ENCODE measurements at places on chromosomes 12 and 14.

GRCh38 chr12:118332511-118332910, 40.2 kb downstream of the TAOK3 start:
- DNase-seq, result no peak

GRCh38 chr12:107320033-107320928, 226.9 kb upstream of the CRY1 start:
- peak; percentile 54 for DNase-seq

DNA sequence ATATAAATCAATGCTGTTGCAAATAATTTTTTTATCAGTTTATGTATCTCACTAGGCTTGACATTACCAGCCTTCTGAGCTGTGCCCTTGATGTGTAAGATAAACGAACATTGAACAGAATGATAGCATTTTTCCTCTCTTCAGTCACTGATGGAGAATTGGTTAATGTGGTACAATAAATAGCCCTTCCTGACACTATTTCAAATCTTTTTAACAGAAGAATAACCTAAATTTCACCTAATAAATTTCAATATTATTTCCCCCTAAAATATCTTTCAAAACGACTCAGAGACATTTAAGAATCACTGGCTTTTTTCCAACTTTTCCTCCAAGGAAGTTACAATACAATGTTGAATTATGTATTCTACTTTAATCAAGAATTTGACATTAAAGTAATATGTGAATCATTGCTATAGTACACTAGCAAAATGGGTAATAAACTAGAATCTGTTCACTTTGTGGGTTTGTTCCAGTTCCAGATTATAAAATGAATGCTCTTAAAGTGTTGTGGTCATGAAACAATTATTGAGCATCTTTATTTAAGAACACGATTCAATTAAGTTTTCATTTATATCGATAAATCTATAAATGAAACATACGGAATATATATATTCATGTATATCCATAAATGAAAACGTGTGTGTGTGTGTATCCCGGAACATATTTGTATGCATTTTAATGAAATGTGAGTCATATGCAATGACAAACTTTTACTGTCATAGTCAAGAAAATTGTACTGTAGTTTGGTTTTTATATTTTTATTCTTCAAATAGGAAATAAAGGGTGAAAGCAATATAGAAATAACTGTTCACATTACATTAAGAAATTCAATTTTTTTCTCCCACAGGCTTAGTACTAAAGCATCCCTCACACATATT, 2.5 kb upstream of the ATP2B1 start:
- no peak for DNase-seq

DNA sequence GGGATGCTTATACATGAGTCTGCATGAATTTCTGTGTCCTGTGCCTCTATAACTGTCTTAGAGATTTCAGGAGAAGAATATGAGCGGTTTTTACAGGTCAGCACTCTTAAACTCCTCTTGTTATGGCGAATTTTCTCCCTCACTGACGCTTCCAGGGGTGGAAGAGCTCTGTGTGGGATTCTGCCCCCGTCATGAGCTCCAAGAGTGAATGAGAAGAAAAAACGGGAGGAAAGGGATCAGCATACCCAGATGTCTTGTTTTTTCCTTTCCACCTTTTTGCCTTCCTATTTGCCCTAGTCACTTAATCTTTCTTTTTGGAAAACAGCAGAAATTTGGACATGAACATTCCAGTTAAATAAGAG, 651 bp downstream of the PFKM start:
- no peak for DNase-seq

- no peak for DNase-seq
These were observed 223.6 kb downstream of the TMEM117 start for GRCh38 chr12:44059476-44059875.

- DNase-seq, result no peak
These were observed 489.8 kb upstream of the FLRT2 start for GRCh38 chr14:85040046-85040685.

- DNase-seq, result no peak
These were observed 574 bp downstream of the PAWR start for GRCh38 chr12:79690142-79690637.

DNA sequence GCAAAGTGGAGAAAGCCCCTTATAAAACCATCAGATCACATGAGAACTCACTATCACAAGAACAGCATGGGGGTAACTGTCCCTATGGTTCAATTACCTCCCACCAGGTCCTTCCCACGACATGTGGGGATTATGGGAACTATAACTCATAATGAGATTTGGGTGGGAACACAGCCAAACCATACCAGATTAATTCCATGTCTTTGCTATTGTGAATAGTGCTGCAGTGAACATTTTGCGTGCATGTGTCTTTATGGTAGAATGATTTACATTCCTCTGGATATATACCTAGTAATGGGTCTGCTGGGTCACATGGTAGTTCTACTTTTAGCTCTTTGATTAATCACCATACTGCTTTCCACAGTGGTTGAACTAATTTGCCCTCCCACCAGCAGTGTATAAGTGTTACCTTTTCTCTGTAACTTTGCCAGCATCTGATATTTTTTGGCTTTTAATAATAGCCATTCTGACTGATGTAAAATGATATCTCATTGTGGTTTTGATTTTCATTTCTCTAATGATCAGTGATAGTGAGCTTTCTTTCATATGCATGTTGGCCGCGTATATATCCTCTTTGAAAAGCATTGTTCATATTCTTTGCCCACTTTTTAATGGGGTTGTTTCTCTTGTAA, 29.7 kb upstream of the SAV1 start:
- DNase-seq, result no peak

DNA sequence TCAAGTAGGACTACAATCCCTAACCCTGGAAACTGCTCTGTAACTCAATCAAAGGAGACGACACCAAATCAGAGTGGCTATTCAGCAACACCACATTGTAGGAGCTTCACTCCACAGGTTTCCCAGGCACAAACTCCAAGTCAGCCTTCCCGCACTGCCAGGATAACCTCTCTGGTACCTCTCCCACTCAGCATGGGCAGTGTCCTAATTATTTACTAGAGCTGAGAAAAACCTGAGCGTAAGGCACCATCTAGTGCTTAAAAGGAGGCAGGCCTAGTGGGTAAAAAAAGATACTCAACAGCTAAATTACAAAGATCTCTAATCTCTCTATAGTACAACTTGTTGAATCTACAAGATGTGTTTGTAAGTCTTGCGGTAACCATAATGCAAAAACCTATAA, 36.1 kb downstream of the PARP11 start:
- no peak for DNase-seq

- no peak for DNase-seq
These were observed 16.7 kb downstream of the EGLN3 start for GRCh38 chr14:33934043-33934750.

GRCh38 chr14:73245480-73246325, 8.4 kb downstream of the PAPLN start:
- DNase-seq, result no peak

- DNase-seq, result no peak
These were observed 166.5 kb downstream of the MSRB3 start for GRCh38 chr12:65444996-65445395.

DNA sequence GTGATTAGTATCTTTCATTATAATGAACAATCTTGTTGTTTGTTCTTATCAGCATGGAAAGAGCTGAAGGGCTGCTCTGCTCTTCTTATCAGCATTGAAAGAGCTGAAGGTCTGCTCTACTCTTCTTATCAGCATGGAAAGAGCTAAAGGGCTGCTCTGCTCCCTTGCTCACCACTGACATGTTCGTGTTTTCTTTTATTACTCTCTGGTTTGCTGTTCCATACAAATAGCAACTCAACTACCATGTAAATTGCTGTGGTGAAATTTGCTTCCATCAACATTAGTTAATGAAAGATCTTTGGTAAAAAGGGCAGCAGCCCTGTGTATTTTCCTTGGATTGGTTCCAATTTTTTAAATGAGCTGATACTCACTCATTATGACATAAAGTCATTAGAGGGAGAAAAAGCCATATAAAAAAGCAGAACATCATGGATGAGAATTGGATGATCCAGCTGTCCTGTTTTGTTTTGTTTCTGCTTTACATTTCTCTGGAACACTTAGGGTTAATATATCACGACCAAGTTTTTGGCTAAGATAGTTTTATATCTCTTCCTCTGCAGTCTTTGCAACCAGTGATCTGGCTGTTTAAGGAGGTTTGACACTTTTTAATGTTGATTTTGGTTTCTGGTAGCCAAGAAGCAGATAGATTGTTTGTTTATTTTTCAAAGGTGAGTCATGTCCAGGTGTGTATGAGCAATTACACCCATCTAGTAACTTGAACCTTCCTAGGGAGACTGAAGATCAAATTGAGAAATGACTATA, 356.6 kb downstream of the CEP128 start:
- peak; percentile 24 for DNase-seq

DNA sequence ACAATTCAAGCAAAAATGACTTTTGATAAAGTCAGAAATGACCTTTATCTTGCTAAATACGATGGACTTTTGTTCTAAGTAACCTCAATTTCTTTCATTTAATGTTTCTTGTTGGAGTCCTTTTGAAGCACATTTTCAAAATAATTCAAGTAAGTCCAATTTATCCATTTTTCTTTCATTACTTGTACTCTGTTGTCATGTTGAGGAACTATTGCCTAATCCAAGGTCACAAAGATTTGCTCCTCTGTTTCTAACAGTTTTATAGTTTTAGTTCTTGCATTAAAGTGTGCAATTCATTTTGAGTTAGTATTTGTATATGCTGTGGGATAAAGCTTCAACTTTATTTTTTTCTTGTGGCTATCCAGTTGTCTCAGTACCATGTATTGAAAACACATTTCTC, 66.7 kb downstream of the CCER1 start:
- no peak for DNase-seq
